ENCODE measurements at places on chromosomes 6 and 20.

DNA sequence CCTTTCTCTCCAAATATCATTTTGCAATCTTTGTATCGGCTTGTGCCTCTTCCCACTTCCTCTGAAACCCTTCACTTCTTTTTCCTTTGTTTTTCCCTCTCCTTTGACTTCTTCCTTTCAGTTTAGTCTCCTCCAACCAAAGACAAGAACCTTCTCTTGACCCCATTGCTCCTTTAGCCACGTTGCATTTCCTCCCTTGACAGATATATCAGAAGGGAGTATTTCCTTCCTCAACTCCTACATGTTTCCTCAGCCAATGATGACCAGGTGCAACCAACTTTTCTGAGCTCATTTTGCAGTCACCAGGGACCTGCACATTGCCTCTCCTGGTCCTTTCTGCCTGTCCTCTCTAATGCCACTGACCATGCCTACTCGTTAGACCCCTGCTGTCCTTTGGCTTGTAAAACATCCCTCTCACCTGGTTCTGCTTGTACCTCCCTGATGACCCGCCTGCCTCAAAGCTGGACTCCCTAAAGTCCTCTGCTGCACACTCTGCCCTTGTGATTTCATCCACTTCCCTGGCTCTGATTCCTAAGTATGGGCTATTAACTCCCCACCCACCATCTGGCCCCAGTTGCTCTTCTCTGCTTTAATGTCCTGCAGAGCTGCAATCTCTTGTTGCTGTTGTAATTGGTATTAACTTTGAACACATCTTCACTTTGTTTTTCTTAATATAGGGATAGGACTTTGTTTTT, 27.4 kb downstream of the SLC22A16 start:
- DNase-seq: no peak

GRCh38 chr6:3232017-3232945, 4.8 kb upstream of the TUBB2B start:
- no peak for DNase-seq

DNA sequence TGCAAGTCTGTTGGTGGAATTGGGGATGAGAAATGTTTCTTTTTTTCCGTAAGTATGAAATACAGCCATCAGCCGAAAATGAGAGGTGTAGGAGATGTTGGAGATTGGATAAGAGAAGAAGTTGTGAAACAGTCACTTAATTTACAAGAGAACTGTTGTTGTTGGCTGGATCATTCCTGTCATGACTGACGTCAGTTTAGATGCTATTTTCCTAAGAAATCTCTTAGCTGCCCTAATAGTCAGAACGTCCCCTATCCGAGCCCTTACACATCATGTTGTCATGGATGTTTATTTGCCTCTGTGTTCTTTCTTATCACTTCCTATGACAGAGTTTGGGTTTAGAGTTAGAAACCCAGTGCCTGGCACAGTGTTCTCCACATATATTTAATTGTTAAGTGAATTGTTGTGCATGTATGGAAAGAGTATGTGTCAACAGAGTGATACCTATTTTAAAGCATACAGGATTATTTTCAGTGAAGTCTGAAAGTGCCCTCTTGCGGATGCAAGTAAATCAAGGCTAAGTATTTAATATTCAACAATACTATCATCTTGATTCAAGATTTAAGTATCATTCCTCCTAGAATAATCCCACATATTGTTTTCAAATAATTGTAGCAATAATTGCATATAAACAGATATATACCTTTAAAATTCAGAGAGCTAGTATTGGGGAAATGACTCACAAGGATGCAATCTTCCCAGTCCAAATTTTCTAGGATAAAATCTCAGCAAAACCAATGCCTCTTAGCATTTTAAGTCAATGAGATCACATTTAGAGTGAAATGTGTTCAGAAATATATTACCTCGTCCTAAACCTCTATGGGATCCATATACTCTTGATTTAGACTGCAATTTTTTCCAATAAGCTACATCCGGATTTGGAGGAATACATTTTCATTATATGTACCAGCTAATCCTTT, 309.9 kb upstream of the NOX3 start:
- no peak for DNase-seq

GRCh38 chr20:2932498-2932897, 59.2 kb downstream of the PTPRA start:
- DNase-seq: no peak

DNA sequence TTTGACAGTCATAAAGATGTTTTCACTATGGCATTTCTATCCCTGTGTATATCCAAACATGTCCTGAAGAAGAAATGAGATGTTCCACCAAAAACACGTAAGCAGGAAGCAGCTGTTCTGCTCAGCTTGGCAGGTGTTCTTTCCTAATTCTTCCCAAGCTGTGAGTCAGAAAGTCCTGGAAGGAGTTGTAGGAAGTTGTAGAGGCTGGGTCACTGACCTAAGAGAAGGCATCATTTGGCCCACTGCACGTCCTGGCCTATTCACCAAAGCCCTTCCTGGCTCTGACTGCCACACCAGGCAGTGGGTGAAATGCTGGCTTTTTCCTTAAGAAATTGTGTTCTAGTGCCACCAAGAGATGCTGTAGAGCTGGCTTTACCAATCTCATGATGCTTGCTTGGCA, 40.3 kb downstream of the STX11 start:
- no peak for DNase-seq

DNA sequence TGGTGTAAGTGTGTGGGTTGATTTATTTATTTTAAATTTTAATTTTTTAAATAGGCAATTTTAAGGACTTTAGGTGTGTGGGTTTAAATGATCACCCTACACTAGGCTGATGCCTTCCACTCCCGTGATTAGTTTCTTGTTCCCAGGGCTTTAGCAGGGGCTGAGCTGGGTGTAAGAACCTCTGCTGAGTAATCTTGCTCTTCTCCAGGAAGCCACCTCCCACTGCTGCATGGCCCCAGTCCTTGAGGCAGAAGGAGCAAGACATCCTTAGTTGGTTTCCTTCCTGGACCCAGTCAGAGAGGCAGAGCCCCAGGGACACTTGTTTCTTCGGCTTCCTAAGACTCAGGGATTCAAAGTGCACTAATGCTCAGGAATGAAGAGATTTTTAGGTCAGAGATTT, 19.8 kb upstream of the CDC5L start:
- DNase-seq: no peak

DNA sequence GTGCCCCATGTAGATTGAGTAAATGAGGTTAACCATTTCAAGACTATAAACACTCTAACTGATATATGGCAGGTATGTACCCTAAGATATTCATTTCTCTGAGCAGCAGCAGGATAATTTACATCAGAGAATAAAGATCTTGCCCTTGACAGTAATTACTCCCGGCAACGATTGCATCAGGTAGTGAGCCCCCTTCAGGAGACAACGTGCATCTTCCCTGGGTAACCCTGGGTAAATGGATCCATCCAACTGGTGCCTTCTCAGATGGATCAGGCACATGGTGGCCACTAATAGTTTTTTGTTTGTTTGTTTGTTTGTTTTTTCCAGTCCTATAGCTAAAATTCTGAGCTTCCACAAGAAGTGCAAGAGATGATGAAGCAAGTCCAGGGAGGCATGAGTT, 469.4 kb upstream of the SLC35B3 start:
- DNase-seq: no peak

- DNase-seq: no peak
These were observed 255.4 kb downstream of the OGFRL1 start for GRCh38 chr6:71544028-71544427.

DNA sequence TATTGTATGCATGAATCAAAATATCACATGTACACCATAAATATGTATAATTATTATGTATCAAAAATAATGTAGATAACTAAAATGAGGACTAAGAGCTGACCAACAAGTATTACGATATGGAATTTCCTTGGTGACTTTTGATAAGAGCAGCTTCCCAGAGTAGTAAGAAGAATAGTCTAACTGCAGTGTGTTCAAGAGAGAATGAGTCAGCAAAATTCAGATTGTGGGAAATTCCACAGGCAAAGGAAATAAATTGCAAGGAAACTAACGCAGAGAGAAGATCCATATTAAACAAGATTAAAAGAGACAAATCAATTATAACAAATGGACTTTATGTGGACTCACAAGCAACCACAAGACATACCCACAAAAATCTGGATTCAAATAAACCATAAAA, 26.4 kb downstream of the FRK start:
- no peak for DNase-seq

GRCh38 chr20:36959242-36959641, 7.7 kb upstream of the SAMHD1 start:
- DNase-seq: no peak

Data from stimulated activated naive CD8-positive, alpha-beta T cell treated with anti-CD3 and anti-CD28 coated beads, Interleukin-15, Interleukin-2, amounts not matched to agents 100 U/mL and 50 U/mL, for 24 hours (primary cell).